Right ventricle myocardium superior (tissue), 1 donor: ENCODE measurements at places on chromosomes 13 and 19.

DNA sequence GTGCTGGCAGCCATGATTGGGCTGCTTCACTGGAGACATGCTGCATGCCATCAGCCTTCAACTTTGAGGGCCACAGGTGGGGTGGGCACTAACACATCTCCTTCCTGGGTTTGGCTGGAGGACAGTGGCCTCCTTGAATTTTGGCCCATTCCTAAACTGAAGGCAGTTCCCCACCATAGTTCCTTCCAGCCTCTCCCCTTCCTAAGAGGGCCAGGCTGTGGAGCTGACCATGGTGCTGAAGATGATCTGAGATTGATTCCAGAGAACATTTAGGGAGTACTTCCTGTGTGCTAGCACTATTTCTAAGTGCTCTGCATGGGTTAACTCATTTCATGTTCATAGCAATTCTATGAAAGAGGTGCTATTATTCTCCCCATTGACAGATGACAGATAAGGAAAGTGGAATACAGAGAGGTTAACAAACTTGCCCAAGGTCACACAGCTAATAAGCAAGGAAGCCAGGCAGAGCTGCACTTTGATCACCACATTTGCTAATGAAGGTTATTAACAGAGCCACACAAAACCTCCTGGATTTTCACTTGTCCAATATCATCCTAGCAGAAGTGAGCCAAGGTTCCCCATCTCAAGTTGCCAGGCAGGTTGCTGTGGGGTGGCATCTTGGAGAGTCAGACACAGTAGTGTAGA lies 175.3 kb downstream of the ZIC5 start:
- DNase-seq = no peak

DNA sequence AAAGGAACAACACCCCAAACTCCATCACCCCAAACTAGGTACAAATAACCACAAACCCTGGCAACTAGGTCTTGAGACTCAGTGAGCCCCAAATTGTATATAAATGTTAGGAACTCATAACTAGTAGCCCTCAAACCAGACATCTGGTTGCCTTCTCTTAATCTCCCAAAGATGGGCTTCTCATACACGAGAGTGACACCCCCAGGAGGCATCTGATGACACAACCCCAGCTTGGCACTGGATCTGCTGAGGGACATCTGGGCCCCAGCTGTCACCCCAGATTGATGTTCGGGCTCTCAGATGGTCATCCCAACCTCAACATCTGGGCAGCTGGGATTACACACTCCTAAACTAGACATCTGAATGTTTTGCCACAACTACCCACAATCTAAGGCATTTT lies 14.8 kb downstream of the RABAC1 start:
- no peak for DNase-seq

GRCh38 chr13:59545007-59545406 lies 618.7 kb downstream of the DIAPH3 start:
- no peak for DNase-seq

- DNase-seq = no peak
These were observed 13.6 kb upstream of the STRN4 start for GRCh38 chr19:46759817-46760333.

DNA sequence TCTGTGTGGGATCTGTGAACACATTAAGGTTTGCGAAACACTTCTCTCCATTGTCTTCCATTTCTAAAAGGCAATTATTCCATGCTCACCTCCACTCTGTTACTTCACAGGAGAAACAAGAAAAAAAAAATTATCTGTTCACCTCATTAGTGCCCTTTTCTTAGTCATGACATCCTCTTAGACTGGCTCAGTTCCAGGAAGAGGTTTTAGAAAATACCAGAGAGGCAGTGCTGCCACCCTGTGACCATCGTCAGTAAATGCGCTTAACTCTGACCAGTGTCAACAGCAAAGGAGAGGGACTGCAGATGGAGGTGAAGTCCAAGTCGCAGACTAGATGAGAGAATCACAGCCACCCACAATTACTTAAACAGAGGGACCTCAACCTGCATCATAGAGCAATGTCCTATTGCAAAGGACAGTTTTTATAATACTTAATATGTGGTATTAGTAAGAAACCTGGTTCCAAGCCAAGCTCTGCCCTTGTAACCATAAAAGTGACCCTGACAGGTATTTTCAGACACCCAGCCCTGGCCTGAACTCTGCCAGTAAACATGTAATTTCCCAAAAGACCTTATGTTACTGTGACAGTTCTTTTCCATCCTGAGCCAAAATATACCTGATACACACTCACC lies 19.4 kb downstream of the CEACAM21 start:
- no peak for DNase-seq

DNA sequence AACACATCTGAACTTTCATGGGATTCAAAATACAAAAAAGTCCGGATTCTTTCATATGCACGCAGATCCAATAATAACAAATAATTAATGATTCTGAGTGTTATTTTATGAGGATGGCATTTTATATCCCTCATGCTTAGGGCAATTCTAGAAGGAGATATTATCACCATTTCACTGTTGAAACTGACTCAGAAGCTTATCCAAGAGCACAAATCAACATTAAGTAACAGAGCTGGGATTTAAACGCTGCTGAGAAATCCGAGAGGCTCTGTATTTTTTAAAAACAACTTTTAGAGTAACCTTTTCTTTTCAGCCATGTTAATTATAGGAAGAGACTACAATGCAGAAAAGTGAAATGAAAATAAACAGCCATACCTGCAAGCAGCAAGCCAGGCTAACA lies 30.3 kb downstream of the ATP7B start:
- DNase-seq = no peak

GRCh38 chr19:30743702-30744101 lies 371.5 kb downstream of the ZNF536 start:
- DNase-seq = no peak

DNA sequence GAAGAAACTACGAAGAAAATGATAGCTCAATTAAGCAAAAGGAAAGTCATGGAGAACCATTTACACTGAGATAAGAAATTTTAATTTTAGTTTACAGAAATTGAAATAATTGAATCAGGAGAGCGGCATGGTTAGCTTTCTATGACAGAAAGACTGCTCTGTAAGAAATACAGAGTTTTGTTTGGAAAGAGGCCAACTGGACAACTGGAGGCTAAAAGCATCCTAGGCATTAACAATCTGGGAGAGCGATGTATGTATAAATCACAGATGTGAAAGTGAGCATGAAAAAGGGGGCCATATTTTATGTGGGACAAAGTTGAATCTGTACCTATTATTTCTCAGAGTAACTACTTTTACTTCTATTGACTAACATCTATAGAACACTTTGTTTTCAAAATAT lies 1608.8 kb upstream of the PCDH20 start:
- no peak for DNase-seq

DNA sequence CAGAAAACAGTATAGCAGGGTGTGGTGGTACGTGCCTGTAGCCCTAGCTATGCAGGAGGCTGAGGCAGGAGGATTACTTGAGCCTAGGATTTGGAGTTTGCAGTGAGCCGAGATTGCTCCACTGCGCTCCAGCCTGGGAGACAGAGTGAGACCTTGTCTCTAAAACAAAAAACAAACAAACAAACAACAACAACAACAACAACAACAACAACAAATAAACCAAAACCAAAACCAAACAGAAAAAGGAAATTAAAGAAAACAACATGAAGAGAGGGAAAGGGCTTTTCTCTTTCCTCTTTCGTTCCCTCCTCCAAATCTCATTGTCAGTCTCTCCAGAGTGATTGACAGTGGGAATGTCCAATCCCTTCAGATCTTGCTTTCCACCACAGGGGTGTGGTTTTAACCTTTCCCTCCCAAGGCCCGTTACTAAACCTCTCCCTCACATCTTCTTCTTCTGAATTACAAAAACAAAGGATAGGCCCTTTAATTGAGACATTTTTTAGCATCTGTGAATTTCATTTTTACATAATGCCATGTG lies 341.2 kb downstream of the HS6ST3 start:
- no peak for DNase-seq

DNA sequence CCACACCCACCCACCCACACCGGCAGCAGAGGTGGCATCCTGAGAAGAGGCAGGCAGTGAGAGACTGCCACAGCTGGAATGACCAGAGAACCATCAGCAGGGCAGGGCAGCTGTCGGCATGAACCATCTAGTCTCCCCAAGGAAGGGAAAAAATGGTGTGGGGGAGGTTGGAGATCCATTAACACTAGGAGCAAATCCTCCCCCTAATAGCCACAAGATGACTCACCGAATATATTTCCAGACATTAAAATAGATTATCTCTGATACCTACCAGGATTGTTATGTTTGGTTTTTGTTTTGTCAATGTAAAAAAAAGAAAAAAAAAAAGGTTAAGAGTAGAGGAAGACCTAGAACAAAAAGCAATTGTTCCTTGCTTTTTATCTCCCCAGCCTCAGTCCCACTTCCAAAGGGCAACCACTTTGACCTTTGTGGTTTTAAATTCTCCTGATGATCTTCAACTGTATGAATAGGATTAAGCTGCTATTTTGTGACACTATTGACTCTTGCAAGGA lies 34.2 kb downstream of the THSD1 start:
- DNase-seq = no peak

- DNase-seq = no peak
These were observed 44.3 kb downstream of the BBC3 start for GRCh38 chr19:47186446-47187334.

- DNase-seq = no peak
These were observed 7.0 kb upstream of the LILRA4 start for GRCh38 chr19:54345938-54346386.

DNA sequence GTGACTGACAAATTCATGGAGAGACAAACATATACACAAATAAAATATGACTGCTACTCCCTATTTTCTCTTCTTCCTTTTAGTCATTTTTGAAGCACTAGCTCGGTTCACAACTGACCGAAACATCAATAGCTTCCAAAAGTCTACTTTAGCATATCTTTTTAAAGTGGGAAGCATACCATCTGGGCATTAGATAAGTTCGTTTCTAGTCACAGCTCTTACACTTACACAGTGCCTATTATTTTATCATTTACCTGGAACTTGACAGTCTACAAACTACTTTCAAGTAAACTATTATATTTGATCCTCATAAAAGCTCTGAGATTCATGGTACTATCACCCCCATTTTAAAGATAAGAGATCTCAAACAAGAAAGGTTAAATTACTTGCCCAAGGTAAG lies 458.5 kb downstream of the LMO7 start:
- no peak for DNase-seq

DNA sequence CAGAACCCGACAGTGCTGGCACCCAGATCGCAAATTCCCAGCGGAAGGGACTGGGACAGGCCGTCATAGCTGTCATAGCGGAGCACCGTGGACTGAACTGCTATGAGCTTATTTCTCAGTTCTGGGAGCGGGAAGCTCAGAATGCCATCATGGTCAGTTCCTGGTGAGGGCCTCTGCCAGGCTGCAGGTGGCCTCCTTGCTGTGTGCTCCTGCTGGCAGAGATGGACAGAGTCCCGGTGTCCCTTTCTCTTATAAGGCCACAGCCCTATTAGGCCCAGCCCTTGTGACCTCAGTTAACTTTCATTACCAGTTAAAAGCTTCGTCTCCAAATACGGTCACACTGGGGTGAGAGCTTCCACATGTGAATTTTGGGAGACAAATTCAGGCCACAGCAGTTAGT lies 4.6 kb downstream of the ZNF444 start:
- no peak for DNase-seq

DNA sequence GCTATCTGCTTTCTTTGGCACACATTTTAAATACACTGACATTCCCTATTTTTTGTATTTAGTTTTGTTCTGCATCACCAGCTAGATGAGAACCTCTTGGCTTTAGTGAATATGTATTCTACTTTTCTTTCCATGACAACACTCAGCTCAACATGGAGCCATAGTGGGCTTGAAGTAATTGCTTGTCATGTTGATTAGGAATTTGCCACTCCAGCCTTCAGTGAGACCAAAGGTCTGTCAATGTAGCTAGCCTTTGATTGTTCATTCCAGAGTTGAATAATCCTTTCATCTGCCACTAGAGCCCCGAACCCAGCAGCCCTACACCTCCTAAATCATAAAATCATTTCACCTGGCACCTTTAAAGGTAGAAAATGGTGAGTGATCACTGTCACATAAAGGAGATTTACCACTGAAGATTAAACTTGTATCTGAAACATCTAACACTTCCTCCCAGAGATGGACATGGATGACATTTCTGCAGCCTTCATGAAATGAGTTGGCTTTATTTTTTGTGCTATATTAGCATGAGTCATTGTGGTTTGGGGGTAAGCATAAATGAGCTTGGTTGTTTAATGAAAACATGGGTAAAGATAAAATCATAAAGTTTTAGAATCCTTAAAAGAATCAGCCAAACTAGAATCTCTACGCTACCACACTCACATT lies 29.2 kb upstream of the GARRE1 start:
- DNase-seq = no peak

GRCh38 chr13:30388406-30389283 lies 33.6 kb upstream of the UBE2L5 start:
- peak; percentile 54 for DNase-seq

DNA sequence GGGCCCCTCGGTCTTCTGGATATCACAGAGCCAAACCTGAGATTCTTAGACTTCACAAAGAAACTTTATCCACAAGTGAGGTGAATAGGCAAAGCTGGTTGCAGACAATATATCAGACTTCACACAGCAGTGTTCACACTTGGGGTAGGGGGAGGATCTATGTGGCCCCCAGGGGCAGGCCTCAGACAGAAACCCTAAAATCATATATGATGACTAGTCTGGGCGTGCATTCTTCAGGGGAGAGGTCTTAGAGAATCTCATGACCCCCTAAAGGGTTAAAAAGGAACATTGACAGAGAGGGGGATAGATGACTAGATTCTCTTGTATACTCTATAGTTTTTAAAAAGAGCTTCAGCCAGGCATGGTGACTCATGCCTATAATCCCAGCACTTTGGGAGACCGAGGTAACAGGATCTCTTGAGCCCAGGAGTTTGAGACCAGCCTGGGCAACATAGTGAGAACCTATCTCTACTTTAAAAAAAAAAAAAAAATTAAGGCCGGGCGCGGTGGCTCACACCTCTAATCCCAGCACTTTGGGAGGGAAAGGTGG lies 2.8 kb downstream of the TYROBP start:
- no peak for DNase-seq

- DNase-seq = no peak
These were observed 45.9 kb downstream of the COMP start for GRCh38 chr19:18745012-18745735.

DNA sequence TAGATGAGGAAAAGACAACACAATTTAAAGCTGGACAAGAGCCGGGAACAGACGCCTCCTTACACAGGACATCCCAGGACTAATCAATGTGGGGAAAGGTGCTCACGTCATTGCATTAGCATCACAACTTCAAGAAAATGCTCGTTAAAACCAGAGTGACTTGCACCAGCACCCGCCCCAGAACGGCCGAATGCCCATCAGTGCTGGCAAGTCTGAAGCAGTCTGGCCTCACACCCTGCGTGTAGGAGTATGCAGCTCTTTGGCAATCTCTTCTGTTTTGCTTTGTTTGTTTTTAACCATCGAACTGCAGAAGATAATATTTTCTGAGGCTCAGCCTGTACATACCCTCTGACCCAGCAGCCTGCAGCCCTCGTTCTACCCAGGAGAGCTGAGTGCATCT lies 44.8 kb upstream of the LDLR start:
- DNase-seq = no peak

DNA sequence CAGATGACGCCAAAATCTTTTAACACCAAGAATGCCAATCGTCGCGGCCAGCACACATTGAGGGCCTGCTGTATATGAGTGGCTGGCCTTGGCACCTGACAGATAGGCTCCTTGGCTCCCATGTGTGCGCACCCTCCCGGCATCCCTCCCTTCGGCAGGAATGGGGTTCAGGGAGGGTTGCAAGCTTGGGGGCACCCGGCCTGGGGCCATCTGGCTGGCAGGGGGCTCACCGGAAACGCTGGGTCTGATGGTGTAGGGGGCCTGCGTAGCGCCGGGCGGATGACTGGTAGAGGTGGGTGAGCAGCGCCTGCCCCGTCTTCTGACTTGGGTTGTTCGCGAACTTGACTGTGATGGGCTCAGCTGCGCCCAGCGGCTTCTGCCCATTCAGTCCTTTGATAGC lies 22.4 kb downstream of the PRKCSH start:
- no peak for DNase-seq
